Activated naive CD8-positive, alpha-beta T cell treated with anti-CD3 and anti-CD28 coated beads for 36 hours (primary cell): ENCODE measurements at places on chromosomes 1 and 21.

- no peak for DNase-seq
These were observed 5.9 kb downstream of the CLCA2 start for GRCh38 chr1:86429835-86430234.

- DNase-seq: no peak
These were observed 12.4 kb upstream of the COL18A1 start for GRCh38 chr21:45392573-45392971.

- DNase-seq: peak; percentile 45
These were observed 1.9 kb downstream of the CSMD2 start for GRCh38 chr1:34162852-34163766.

- DNase-seq: no peak
These were observed 52.9 kb upstream of the DIPK1A start for GRCh38 chr1:93014168-93014567.

- DNase-seq: peak; percentile 77
These were observed 7.0 kb downstream of the LRRC71 start for GRCh38 chr1:156927215-156928042.

DNA sequence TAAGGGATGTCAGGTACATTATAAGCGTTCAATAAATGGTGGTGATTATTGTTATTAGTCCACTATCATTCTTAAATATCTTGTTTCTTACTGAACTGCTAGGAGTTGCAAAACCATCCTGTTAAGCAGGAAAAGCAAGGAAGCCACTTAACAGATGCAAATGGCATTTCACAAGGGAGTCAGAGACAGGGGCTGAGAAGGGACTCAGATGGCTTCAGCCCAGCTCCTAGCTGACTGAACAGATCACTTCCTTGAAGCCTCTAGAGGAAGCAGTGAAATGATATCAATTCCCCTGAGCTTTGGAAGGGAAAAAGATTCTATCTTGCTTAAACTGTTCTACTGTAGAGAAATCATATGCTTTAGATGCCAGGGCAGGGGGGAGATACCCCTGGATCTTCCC is 151.5 kb downstream of the ST6GALNAC5 start:
- no peak for DNase-seq

DNA sequence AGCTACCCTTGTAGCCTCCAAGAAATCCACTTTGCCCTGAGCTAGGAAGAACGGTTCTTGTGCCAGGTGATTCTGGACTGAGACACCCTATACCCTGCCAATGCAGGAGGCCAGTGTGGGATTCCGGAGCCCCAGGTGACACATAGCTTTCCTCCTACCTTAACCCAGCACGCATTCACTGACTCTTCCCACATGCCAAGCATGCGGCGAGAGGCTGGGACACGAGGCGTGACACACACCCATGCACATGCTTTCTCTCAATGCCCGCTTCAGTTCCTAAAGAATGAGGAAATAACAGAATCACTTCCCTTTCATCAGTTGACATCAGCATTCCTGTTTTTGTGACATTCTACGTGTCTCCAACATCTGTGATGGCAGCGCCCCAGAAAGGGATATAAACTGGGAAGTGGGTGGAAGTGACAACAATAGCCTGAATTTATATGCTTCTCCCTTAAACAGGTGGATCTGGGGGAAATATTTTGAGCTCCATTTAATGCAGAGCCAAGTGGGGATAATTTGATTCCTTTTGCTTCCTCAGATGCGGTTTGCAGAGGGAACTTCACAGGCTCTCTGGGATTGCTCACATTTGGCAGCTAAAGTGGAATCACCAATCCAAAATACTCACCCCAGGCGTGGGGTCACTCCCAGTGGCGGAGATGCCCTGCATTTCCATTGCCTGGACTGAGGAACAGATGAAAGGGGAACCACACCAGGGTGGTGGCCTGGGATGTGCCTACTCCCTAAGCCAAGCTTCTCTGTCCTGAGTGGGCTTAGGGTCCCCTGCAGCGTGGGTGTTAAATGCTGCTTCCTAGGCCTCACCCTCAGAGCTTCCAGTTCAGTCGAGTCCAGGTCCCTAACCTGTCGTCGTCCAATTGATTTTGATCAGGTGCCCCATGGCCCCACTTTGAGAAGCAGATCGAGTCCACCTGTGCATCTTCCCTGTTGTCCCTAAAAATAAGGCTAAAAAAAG is 445.1 kb downstream of the SIPA1L2 start:
- DNase-seq: no peak

DNA sequence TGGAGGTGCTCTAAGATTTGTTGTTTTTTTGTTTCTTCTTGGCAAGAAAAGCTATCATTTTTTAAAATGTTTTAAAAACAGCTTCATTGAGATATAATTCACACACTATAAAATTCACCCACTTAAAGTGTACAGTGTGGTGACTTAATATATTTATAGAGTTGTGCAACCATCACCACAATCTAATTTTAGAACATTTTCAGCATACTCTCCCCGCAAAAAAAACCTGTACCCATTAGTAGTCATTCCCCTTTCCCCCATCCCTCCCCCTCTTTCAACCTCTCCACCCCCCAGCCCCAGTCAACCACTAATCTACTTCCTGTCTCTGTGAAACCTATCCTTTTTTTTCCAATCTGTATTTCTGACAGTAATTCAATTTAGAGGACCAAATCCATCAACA is 30.6 kb downstream of the ZC3H11B start:
- no peak for DNase-seq

DNA sequence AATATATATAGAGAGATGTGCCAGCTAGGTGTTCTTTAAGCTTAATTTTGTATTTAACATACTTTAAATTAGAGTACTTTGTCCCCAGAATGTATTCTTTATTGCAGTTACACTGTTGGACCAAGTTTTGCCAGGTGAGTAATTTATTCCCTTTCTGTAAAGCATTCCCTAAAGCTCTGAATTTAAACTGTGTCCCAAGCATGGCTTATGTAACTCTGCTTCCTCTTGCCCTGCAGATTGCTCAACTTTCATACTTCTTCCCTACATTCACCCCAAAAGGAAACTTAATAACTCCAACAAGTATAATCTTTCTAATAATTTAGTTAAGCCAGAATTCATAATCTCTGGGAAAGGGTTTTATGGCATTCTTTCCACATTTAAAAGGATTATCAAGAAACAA is 5.6 kb downstream of the LYPLAL1 start:
- no peak for DNase-seq
